ENCODE measurements at places on chromosomes 11 and 22. TPM values are rescaled to one million over a fixed set of nuclear protein-coding genes. Genes with fewer than 3 reads are reported as not detected.

OR5M11 gene
- not detected for total RNA-seq

- ATAC-seq = no peak
Measured at GRCh38 chr11:45411228-45411946, 125.2 kb upstream of the SYT13 start.

- no peak for ATAC-seq
Measured at GRCh38 chr22:18966748-18967147, 30.7 kb upstream of the PRODH start.

GRCh38 chr22:45453764-45454163, 40.3 kb downstream of the RIBC2 start:
- ATAC-seq = no peak

GRCh38 chr11:70464509-70465361, 66.4 kb downstream of the CTTN start:
- no peak for ATAC-seq

GRCh38 chr11:11374358-11375148, 21.5 kb upstream of the CSNK2A3 start:
- ATAC-seq = no peak

DNA sequence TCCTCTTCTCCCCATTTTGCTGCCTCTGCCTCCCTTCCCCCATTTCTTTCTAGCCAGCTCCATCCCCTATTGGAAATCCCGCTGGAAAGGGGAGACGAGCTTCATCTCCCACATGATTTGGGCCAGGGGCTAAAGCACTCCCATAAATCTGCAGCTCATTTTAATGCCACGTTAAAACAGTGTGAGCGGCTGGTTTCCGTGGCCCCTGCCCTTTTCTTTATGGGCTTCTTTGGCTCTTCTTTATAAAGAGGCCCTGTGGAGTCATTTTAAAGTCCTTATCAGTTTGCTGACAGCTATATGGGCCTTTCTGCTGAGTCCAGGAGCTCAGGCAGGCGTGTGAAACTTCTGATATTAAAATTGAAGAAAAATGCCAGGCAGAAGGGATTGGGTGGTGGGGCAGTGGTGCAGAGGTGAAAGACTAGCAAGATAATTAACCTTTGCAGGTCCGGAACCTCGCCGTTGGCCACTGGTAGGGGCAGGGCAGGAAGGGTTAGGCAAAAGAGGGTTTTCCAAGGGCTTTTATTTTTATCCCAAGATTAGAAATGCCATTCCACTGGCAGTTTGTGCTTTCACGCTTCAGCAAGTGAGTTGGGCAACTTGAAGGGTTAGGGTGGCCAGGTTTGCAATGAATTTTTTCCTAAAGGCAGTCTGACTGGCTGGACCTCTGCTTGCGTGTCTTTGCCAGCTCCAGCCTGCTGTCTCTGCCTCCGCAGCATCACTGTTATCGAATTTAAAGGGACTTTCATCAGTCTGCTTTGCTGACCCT, 44.3 kb downstream of the EXT2 start:
- no peak for ATAC-seq

- no peak for ATAC-seq
Measured at GRCh38 chr11:95700471-95700817, 89.1 kb downstream of the FAM76B start.

- ATAC-seq = peak; percentile 2
Measured at GRCh38 chr11:124762624-124763155, 600 bp upstream of the ESAM start.

DNA sequence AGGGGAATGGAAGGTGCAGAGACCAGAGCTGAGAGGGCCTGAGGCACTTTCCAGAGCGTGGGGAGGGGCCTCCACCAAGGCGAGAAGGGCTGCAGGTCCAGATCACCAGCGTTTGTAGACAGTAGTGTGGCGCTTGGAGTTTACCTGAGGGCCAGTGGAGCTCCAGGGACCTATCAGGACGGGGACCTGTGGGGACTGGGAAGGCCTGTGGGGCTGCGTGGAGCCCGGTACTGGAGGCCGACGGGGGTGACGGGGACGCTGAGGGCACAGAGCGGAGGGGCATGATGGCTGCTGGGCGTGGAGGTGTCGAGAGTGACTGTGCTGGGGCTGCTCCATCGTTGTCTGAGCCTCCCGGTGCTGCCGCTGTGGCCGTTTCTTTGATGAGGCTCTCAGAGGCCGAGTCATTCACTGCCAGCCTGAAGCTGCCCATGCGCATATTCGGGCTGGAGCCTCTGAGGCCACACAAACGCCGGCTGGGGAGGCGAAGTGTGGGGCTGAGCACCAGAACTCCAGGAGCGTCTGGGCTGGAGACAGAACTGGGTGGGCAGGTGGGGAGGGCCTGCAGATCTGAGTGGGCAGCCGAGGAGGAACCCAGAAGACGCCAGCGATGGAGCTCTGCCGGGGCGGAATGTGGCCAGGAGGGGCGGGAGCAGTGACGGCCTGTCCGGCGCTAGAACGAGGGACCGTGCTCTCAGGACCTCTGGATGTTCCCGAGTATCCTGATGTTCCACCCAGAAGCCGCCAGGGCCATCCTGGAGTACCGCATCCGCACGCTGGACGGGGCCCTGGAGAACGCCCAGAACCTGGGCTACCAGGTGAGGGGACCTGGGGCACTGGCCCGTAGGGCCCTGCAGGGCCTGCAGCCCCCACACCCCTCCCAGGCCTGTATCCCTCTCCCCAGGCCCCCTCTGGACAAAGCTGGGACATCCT, 2.6 kb downstream of the PGGHG start:
- ATAC-seq = no peak

- no peak for ATAC-seq
Measured at GRCh38 chr11:99505316-99505715, 484.6 kb downstream of the CNTN5 start.

DNA sequence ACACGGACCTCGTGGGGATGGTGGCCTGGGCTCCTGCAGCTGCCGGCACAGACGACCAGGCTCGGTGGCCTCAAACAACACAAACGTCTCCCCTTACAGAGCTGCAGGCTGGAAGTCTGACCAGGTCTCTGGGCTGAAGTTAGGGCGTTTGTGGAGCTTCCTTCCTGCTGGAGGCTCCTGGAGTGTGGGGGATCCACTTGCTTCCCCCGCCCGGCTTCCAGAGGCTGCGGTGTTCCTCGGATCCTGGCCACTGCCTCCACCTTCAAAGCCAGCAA, 313.5 kb downstream of the CTTN start:
- no peak for ATAC-seq

GRCh38 chr11:125455851-125456250, 40.2 kb downstream of the FEZ1 start:
- no peak for ATAC-seq

APOL2 gene
- total RNA-seq = 10.8 TPM

KRTAP5-1 gene
- total RNA-seq = not detected

DNA sequence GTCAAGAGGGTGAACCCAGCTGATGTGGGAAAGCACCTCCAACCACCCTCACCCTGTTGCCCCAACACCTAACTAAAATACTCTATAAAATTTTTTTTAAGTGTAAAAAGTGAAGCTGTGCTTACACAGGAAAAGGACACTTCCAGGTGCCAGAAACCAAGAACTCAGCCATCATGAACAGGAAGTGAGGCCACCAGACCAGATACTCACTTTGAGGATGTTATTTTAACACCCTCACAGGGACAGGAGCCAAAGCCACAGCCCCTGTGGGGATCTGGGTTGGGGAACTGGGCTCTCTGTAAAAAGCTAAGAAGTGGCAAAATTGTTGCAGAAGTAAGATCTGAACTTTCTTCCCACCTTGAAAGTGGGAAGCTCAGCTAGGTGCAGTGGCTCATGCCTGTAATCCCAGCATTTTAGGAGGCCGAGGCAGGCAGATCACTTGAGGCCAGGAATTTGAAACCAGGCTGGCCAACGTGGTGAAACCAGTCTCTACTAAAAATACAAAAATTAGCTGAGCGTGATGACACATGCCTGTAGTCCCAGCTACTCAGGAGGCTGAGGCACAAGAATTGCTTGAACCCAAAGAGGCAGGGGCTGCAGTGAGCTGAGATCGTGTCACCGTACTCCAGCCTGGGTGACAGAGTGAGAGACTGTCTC, 3.8 kb downstream of the RSPH14 start:
- peak; percentile 17 for ATAC-seq

FERMT3 gene
- 2.4 TPM for total RNA-seq

CPT1B gene
- 12.1 TPM for total RNA-seq

OR5B17 gene
- total RNA-seq = not detected

DNA sequence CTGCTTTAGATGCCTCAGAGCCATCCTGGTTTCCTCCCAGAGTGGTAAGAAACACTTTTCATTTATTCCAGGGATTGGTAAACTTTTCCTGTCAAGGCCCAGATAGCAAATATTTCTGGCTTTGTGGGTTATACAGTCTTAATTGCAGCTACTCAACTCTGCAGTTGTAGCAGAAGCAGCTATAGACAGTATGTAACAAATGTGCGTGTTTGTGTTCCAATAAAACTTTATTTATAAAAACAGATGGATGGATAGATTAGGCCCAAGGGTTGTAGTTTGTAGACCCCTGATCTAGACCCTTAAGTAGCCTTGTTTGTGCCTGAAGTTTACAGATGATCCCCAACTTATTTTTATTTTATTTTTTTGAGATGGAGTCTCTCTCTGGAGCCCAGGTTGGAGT, 17.9 kb downstream of the NNMT start:
- ATAC-seq = no peak

- no peak for ATAC-seq
Measured at GRCh38 chr11:44332665-44333064, 22.7 kb upstream of the ALX4 start.

OR51I1 gene
- not detected for total RNA-seq

C11orf24 gene
- total RNA-seq = 19.9 TPM

DNA sequence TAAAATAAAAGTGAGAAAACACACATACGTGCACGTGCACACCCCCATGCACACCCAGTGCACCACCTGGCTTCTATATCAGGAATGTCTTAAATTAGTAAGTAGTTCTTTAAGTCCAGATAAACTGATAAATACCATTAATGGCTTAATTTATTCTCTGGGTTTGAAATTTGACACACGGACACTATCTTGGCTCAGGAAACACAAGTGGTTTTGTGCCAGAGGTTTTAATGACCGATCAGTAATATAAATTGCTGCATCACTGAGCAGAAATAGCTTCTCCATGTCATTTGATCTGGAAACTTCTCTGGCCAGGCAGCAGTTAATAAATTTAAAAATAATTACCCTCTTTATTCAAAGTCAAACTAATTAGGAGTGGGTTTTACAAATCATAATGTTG, 101.5 kb upstream of the NNMT start:
- ATAC-seq = no peak

GRCh38 chr11:7600205-7600775, 73.0 kb downstream of the CYB5R2 start:
- peak; percentile 87 for ATAC-seq

- ATAC-seq = no peak
Measured at GRCh38 chr11:47272706-47273105, 2.8 kb downstream of the MADD start.

MYEOV gene
- total RNA-seq = 4.7 TPM

DNA sequence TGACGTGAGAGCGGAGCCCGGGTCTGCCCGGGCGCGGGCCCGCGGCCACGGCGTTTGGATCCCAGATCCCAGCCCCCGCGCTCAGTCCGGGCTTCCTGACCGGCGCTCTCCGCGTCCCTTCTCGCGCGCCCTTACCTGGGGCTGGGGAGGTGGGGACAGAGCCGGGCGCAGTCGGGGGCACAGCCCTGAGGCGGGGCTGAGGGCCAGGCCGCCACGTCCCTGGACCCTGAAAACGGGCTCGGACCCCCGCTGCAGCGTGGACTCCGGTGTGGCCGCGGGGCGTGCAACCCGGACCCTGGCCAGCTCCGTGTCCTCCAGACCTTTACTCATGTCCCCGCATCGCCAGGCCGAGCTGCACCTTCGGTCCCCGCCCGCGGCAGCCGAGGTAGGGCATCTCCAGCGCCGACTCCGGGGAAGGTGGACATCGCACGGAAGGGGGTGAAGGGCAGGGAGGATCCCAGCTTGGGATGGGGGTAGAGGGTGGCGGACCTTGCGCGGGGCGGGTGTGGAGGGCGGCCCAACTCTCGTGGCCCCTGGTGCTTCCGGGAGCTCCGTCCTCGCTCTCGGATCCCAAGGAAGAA, 9.9 kb upstream of the AIFM3 start:
- peak; percentile 14 for ATAC-seq

- peak; percentile 46 for ATAC-seq
Measured at GRCh38 chr22:39932918-39933649, 27.1 kb upstream of the TMA7B start.

FOLR2 gene
- 0.24 TPM for total RNA-seq

DNA sequence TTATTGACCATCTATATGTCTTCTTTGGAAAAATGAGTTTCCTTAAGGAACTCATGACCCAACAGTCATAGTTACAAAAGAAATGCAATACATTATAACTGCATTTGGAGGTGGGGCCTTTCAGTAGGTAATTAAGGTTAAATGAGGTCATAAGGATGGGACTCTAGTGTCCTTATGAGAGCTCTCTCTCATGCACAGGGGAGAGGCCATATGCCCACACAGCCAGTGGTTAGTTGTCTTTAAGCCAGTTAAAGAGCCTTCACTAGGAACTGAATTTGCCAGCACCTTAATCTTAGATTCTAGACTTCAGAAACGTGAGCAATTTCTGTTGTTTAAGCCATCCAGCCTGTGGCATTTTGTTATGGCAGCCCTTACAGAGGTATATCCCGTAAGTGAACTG, 27.3 kb downstream of the INTS4 start:
- no peak for ATAC-seq

DNA sequence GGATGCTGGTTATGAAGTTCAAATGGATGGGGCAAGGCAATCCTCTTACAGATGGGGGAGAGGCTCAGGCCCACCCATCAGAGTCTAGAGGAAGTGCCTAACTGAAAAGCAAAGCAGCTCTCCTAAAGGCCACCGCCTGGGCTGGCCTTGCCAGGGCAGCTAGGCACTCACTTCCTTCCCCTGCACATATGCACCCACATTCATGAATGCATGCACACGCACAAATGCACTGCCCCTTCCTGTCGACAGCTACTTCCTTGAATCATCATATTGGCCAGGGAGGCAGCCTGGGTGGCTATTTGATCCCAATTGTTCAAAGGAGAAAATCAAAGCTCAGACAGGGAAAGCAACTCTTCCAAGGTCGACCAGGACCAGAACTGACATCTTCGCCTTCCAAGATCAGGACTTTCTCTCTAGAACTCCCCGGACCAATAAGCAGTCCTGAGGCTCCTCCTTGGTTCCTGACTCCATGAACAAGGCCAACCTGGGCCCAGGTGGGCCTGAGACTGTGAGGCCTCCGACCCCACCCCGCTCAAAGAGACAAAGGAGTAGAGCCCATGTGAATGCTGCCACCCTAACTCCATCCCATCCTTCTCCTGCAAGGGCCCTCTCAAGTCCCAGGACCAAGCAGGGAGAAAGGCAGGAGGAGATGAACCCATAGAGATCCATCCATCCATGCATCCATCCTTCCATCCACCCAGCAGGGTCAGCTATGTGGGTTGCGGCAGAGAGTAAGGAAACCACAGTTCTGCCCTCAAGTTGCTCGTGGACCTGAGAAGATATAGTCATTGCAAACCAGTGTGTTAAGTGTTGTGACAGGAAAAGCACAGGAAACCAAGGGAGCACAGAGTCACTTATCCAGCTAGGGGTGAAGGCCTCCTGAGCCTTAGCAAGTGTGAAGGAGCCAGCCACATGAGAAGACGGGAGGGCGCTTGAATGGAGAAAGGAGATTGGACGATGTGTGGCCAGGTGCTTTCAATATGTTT, 35.4 kb upstream of the LMO1 start:
- no peak for ATAC-seq
